ENCODE measurements at places on chromosomes 5 and 9.
A peak's percentile ranks its signal among the peaks of the same experiment; 100 is the strongest.

GRCh38 chr5:73370640-73371583, 77.7 kb downstream of the FOXD1 start:
- DNase-seq = no peak

- no peak for DNase-seq
These were observed 103.1 kb upstream of the TSLP start for GRCh38 chr5:110968246-110969005.

- DNase-seq = no peak
These were observed 138.6 kb downstream of the ENTREP1 start for GRCh38 chr9:69463497-69464068.

- no peak for DNase-seq
These were observed 161.3 kb downstream of the RMI1 start for GRCh38 chr9:84141741-84142370.

DNA sequence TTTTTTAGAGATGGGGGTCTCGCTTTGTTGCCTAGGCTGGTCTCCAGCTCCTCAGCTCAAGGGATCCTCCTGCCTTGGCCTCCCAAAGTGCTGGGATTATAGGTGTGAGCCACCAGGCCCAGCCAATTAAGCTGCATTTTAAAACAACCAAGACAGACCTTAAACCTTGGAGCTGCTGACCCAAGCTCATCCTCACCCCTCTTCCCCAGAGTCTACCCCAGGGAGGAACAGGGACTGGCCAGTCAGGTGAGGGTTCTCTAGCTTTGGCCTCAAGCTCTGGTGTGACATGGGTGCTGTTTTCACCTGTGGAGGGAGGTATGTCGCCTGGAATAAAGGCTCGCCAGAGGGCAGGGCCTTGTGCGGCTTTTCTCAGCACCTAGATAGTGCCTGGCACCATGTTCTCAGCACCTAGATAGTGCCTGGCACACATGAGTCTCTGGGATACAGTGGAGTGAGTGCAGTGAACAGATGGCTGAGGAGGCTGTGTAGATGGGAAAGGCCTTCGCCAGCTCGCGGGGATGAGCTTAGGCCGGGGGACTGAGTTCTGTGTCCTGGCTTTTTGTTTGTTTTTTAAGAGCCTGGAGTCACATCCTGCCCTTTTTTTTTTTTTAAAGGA, 7.4 kb downstream of the CDK9 start:
- DNase-seq = no peak

- no peak for DNase-seq
These were observed 48.1 kb downstream of the CFAP90 start for GRCh38 chr5:7802855-7803254.

GRCh38 chr5:83802686-83803085, 82.0 kb upstream of the HAPLN1 start:
- no peak for DNase-seq

DNA sequence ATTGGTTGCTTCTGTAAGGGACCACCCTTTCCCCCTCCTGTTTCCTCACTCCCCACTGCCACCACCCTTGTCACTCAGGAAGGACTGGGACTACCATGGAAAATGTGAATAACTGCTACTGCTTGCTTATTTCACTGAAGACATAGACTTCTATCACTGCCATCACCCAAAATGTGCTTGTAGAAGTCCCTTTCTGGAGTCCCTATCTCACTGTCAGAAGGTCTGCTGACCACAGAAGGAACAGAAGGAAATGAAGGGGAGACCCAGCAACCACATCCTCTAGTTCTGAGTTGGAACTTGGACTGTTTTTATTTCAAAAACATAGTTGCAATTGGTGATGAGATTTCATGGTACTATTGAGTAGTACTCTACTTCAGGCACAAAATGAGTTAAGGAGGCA, 122.5 kb downstream of the NPR3 start:
- DNase-seq = no peak

DNA sequence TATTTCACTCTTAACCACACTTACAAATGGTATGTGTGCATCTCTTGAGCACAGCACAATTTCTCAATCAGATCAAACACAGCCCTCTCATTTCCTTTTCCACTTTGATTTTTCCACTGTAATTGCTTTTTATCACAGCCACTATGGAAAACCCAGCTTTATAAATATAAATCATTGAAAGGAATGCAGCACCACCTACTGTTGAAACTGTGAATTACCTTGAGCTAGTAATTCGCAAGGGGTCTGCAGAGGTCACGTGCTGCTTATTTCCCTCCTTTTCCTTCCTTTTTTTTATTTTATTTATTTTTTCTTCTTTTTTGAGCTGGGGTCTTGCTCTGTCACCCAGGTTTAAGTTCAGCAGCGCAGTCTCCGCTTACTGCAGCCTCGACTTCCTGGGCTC, 76.9 kb downstream of the CDH6 start:
- DNase-seq = no peak

- no peak for DNase-seq
These were observed 14.9 kb downstream of the XPA start for GRCh38 chr9:97682242-97682641.

GRCh38 chr5:73973135-73973534, 347.1 kb downstream of the ARHGEF28 start:
- no peak for DNase-seq

- DNase-seq = no peak
These were observed 694 bp upstream of the PHPT1 start for GRCh38 chr9:136848393-136849037.

DNA sequence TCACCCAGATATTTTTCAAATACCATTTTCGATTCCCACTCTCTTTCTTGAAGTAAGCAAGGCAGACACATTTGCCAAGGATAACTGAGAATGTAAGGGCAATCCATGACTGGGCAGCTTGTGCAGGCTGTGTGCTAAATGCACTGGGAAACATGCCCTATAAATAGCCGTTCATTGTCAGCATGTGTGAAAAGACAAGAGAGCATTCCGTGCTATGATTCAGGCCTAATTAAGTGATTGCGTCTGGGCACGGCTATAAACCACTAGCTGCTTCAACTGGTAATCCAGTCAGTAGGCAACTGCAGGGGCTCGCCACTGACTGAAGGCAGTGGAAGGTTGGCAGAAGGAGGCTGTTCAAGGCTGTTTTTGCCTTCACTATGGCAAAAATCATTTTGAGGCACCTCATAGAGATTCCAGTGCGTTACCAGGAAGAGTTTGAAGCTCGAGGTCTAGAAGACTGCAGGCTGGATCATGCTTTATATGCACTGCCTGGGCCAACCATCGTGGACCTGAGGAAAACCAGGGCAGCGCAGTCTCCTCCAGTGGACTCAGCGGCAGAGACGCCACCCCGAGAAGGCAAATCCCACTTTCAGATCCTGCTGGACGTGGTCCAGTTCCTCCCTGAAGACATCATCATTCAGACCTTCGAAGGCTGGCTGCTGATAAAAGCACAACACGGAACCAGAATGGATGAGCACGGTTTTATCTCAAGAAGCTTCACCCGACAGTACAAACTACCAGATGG, at the start of gene HSPB3:
TSS of gene HSPB3 (plus strand) at position 287 of the 745 bp plus-strand sequence. CDS start at position 378, 91 bp downstream.
- no peak for DNase-seq

DNA sequence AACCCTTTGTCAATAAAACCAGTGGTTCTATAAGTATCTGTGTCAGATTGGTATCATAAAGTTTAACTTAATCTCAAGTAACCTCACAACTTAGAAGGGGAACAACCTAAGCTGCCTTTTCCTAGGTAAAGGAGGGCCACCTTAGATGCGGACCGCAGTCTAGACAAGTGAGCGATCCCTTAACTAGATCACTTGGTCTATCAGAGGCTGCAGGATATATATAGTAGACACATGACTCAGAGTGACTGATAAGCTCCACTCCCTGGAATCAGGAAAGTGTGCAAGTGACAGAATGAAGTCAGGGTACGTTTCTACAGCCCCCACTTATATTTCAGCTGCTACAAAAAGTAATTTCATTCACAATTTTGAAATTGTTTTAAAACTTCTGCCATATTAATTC, 7.4 kb downstream of the REEP5 start:
- no peak for DNase-seq

- DNase-seq = no peak
These were observed 67.2 kb upstream of the IER5L start for GRCh38 chr9:129245276-129245675.

DNA sequence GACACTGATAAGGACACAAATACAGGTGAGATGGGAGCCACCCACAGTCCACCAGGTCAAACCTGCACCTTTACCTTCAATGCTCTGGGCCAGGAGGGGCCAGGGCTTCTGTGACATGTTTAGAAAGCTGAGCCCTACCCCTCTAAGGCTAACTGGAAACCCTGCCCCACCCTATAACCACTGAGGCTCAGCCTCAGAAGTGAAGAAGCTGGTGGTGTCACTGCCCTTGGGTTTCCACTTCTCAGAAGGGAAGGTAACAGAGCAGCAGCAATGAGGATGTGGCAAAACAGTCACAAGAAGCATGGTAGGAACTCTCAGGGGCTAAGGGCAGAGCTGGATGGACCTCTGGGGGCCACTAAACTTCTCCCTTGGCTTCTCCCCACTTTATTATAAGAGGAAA, 6.0 kb downstream of the PDGFRB start:
- no peak for DNase-seq

- peak; percentile 15 for DNase-seq
These were observed 41.3 kb downstream of the CFAP77 start for GRCh38 chr9:132451276-132451675.

- no peak for DNase-seq
These were observed 22.5 kb upstream of the RAD23B start for GRCh38 chr9:107260437-107261081.

- DNase-seq = no peak
These were observed 55.9 kb upstream of the STXBP1 start for GRCh38 chr9:127555840-127556820.

GRCh38 chr5:150376799-150377771, 19.6 kb downstream of the TCOF1 start:
- DNase-seq = no peak

DNA sequence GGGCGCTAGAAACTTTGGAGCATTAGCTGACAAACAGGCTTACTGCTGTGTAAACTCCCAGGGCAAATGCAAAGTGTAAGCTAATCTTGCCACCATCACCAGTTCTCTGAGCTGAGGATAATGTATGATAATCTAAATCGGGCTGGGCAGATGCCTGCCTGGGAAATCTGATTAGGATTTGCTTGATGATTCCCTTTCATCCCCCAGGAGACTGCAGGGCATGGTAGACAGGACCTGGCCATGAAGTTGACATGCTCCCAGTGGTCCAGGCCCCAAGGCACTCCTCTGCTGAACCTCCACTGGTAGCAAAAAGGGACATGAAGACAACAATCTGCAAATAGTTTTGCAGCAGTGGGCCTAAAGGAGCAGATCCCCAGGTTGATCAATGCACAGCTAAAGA, 317.5 kb downstream of the SPOCK1 start:
- DNase-seq = no peak

GRCh38 chr9:131523451-131524435, 7.3 kb downstream of the UCK1 start:
- DNase-seq = no peak

- DNase-seq = no peak
These were observed 28.1 kb upstream of the LRRTM2 start for GRCh38 chr5:138903130-138903775.

DNA sequence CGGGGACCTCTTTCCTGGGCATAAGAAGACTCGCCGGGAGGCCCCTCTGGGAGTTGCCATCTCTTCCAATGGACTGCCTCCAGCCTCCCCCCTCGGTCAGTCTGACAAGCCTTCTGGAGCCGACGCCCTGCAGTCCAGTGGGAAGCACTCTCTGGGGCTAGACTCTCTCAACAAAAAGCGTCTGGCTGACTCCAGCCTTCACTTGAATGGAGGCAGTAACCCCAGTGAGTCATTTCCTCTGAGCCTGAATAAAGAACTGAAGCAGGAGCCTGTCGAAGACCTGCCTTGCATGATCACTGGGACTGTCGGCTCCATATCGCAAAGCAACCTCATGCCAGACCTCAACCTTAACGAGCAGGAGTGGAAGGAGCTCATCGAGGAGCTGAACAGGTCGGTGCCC, 28.4 kb upstream of the LTC4S start:
- no peak for DNase-seq

GRCh38 chr9:75176037-75176436, 87.7 kb downstream of the OSTF1 start:
- no peak for DNase-seq

DNA sequence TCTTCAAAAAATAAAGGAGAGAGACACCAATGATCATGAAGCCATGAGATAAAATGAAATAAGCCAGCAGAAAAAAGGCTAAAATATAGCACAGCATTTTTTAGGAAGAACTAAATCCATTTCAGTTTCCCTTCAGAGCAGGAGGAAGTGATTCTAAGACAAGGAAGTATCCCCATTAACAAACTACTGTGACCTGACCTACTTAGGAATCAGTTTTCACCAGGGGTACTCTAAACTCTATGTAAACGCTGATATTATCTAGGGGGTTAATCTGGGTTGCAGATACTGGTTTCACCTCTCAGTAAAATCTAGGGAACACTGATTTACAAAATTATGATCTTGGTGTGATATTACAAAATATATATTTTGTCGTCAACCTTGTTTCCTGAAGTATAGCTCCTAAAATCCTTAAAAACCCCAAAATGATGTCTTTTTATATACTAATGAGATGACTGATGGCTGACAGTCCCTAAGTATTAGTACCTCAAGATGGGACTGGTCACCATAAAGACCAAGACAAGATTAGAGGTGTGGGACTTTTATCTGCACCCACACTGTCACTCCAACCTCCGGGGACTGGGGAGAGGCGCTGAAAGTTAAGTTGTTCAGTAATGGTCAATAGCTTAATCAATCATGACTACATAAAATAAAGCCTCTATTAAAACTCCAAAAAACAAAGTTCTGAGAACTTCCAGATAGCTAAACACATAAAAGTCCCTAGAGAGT, 2.9 kb upstream of the FNBP1 start:
- no peak for DNase-seq

GRCh38 chr5:54404568-54404967, 50.9 kb upstream of the HSPB3 start:
- no peak for DNase-seq

DNA sequence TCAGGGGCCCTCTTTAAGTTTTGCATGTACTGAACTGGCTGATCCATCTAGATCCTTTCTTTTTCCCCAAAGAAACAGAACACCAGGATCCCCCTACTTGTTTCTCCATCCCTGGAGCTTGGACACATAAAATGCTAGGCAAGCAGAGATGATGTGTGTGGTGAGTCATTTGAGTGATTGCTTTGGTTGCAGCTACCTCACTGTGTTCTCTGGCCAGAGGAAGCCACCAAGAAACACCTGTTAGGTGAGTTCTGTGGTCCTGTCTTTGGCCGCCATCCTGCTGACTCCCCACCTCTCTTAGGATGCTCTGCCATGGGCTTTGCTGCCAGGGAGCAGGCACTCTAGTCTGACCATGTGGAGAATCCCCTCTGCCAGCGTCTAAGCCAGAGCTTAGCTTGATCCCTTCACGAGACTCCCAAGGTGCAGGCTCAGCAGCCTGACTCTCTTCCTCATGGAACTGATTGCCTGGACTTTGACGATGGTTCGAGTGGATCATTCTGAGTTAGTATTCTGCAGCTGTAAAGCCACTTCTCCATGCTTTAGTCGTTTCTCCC, 27.3 kb upstream of the DENND1A start:
- no peak for DNase-seq

- DNase-seq = no peak
These were observed 161.0 kb upstream of the RORB start for GRCh38 chr9:74336161-74336560.

GRCh38 chr5:119290161-119290569, 65.7 kb upstream of the TNFAIP8 start:
- no peak for DNase-seq
